Stimulated activated CD8-positive, alpha-beta memory T cell treated with anti-CD3 and anti-CD28 coated beads, Interleukin-15, amount 100 ng/mL, for 4 hours (primary cell): ENCODE measurements at places on chromosomes 2 and 18.
A peak's percentile ranks its signal among the peaks of the same experiment; 100 is the strongest.

GRCh38 chr2:133579274-133579673 is 11.0 kb upstream of the NCKAP5 start:
- DNase-seq: no peak

DNA sequence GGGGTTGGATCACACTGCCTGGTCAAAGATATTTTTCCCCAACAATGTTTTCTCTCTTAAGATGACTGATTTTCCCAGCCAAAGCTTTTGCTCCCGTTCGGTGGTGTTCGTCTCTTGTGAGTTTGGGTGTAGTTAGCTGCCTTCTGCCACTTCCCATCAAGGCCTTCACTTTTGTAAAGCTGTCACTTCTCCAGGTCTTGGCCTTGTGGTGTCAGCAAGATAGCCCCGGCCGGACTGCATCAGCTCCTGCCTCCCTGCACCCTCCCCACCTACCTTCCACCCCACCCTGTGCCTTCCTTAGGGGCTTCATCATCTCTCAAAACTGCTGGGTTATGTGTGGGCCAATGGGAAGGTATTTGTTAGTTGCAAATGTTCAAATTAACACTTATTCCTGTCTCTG is 228.9 kb downstream of the BCL11A start:
- no peak for DNase-seq

DNA sequence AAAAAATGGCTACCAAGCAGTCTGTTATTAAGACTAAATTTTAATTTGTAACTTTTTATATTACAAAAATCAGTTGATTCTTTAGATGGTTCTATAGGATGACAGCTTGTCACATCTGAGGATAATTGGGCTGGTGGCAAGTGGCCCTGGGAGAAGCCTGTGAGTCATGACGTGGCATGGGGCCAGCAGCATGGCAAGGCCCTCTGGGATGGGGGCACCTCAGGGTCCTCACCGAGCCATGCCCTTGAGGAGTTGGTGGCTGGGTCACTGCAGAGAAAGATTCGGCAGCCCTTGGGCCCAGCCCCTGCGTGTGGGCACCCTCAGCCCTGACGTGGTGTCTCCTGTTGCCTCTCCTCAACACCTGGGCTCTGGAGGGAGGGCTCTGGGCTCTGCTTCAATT is 49.7 kb downstream of the STK25 start:
- DNase-seq: no peak

GRCh38 chr18:23992089-23992940 is 22.2 kb upstream of the TTC39C start:
- DNase-seq: no peak

- DNase-seq: no peak
These were observed 176.3 kb downstream of the TNS1 start for GRCh38 chr2:217826520-217826919.

- DNase-seq: no peak
These were observed 90.8 kb downstream of the METTL4 start for GRCh38 chr18:2480536-2480935.

- DNase-seq: peak; percentile 32
These were observed 56.7 kb upstream of the ACKR3 start for GRCh38 chr2:236512902-236513435.

DNA sequence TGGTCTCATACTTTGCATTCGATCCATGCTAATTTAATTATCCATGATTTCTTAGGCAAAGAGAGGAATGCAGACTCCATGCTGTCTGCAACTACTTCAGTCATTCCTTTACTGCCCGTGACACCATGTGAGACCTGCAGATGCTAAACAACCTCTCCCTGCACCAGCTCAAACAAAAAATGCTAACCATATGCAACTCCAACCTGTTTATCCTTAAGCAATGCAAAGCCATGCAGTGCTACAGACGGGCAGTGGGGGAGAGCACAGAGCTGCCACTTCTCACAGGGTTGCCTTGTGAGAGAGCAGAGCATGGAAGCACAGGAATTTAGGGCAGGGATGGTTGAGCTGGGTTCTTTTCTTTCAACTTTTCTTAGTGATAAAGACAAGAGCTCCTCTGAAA is 74.9 kb upstream of the KLHL14 start:
- DNase-seq: no peak

DNA sequence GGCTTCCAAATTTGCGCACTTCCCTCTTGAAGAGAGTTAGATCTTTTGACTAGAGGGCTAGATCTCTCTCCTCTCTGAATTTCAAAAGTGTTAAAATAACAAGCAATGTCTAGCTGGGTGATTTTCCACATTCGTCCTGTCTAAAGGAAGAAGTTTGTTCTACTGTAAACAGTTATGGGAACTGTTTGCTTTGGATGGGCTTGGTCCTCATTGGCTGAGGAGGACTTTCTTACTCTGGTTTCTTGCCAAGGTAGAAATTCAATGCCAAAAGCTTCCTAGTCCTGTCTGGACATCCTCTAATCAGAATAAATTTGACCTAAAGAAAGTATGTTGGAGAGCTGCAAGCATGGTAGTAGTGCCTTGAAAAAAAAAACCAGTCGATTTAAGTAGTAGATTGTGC is 47.4 kb upstream of the RAPH1 start:
- no peak for DNase-seq

DNA sequence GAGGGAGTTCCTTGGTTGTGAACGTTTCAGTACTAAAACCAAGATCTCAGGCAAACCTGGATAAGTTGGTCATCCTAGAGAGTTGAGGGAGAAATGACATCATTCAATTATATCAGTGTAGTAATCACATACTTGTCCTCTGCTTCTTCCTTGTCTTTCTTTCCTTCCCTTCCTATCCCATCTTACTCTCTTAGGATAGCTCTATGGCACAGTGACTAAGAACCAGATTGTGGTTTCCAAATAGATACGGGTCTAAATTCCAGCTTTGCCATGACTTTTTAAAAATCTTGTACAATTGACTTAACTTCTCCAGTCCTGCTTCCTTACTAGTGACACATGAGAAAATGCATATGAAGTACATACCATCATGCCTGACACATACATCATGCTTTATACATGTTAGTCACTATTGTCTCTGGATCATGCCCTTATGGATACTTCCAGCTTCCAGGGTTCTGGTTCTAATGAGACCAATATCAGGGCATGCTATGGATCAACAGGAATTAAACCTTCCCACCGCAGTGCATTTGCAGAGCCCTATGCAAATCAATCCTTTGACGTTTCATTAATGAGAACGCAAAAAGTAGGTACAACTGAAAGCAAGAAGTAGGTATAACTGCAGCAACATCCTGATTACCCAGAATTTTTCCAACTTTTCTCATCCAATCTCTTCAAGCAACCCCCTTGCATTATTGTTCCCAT is 168.0 kb upstream of the KLF7 start:
- DNase-seq: no peak

DNA sequence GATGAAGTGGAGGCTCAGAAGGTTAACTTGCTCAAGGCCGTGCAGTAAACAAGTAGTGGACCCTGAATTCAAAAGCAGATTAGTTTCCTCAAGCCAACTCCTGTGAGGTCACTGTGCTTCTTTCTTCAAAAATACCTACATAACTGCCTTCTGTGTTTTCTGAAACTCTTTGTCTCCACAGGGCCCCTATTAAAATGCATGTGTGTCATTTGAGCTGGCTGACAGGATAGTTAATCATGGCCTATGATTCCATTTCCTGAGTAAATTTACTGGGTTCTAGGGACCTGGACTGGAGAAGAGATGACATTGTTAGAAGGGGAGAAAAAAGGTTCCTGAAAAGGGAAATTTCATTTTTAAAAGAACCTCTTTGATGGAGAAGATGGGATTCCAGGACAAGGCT is 12.9 kb upstream of the DTNA start:
- DNase-seq: no peak
